ENCODE measurements at places on chromosomes 2 and 18.

DNA sequence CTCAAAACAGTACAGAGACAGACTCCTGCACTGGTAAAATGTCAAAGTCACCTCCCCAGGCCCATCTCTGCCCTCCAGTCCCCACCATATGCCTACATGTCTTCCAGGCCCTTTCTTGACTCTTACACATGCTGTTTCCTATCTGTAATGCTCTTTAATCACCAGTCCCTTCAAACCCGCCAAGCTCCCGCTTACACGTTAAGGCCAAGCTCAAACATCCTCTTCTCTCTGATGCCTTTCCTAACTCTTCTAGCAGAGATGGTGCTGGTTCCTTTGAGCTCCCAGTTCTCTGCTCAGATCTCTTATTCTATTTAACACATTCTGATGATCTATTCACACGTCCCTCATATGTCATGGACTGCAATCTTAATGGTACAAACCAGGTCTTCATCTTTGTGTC is 5.0 kb downstream of the EVA1A start:
- no peak for DNase-seq

DNA sequence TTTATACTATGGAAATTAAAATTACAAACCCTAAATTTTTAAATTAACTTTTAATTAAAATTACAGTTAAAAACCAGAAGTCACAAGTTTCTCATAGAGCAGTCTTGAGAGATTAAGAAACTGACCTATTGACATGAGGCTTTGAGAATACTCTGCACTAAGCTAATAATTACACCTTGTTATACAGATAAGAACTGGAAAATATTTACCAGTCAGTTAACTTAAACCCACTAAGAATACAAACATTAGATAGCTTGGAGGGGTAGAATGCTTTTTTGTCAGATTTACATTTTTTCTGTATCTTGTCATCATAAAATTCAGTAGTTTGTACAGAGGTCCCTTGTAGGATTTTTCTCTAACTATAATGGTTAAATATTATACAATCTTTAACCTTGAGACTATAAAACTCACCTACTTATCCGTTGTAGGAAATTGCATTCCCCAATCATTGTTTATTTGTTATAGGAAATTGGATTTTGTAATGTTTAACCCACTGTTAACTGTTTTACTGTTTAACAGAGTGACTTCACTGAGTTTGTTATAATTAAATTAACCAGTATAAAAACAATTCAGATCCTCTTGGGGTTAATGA is 219.7 kb upstream of the PKDCC start:
- no peak for DNase-seq

DNA sequence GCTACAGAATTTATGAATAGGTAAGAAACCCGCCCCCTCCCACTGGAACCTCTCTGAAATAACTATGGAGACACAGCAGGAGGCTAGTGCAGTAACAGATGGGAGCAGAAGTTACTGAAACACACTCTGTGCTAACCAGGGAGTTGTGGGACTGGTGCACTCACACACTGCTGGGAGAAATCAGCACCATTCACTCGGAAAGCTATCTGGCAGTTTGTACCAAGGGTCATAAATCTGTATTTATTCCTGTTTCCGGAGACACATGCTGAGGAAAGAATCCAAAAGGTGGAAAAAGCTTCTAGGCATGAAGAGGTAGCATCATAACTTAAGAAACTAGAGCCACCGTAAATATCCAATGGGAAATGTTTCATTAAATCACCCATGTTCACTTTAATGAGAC is 39.9 kb downstream of the TGFA start:
- DNase-seq = no peak

DNA sequence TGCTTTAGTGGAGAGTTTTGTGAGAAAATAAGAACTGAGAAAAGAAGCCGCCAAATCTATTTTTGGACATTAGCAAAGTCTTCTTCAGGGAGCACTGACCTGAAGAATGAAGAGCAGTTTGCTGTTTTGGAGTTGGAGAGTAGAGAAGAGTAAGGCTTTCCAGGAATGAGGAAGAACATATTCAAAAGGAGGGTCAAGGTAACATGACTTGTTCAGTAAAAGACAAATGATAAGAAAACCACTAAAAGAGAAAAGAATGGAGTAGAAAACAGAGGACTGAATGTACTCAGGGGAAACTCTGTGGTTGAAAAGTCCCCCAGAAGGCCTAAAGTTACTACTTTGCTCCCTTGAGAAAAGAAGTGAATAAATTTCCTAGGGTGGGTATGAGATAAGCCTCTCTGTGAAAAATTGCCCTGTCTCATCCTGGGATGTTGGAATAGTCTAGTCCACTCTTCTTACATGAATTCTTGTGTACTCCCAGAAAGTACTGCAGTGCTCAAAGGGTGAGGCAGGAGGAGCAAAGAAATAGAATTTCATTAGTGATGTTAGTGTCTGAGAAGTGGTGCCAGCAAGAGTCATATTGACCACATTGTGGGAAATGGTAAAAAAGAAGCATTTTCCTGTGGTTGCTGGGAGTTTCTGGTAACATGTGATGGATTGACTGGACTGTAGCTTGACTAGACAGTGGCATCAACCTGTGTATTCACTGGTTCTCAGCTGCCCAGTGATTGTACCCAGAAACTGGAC is 27.8 kb downstream of the MBD5 start:
- no peak for DNase-seq

GRCh38 chr18:73621091-73621490 is 526.5 kb downstream of the FBXO15 start:
- no peak for DNase-seq

GRCh38 chr2:71567625-71568024 is 114.3 kb downstream of the DYSF start:
- DNase-seq = no peak

DNA sequence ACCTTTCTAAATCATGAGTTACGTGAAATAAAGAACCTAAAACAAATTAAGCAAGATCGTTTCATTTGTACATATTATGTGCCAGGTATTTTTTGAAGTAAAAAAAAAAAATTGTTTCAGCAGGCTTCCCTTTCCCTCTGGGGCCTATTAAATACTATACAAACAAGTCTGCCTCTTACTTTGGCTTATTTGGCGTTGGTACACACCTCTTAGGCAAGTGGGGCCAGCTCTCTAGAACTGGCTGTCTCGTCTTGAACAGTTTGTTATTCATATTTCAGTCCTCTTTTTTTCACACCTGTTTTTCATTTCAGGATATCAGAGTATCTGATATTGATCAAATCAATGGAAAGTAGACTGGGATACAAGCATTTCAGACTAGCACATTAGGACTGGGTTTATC is 27.4 kb upstream of the PPP3R1 start:
- no peak for DNase-seq

DNA sequence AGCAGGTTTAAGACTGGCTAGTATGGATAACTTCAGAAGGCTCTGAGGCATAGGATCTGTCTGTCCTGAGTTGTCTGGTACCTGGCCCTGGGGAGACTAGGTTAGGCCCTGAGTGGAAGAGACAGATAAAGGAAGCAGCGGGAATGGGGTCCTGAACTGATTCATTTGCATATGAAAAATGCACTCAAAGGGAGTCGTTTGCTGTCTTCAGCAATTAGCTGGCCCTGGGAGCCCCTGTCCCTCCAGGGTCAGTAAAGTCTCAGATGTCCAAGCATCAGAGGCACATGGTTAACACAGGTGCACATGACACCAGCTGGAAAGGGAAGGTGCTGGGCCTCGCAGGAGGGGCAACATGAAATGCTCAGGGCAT is 172.4 kb downstream of the ACOXL start:
- DNase-seq = no peak

DNA sequence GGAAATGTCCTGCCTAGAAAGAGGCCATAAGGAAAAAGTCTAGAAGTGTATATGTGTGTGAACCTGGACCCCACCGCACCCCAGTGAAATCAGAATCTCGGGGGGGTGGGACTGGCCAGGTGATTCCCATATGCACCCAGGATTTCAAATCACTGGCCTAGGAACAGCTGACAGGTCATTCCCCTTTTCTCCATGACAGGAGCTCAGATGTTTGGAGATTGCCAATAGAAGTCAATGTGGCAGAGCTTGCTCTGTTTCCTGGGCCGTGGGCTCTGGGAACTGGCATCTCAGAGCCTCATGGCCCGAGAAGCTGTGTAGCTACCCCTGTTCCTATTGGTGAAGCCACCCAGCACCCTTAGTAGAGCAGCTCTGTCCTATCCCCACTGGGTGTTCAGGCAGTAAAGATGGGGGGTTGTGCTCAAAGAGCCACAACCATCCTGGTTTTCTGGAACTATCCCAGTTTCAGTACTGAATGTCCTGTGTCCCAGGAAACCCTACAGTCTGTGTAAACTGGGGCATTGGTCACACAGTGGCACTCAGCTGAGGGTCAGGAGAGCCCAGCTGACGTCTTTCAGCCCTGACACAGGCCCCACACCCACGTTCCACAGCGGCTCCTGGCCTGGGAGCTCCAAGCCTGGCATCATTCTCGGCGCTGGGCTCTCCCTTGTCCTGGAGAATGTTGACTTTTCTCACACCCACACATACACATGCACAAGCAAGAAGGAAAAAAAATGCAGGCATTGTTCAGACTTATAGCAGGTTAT is 18.9 kb downstream of the GNLY start:
- no peak for DNase-seq

GRCh38 chr2:28447943-28448792 is 47.7 kb upstream of the PLB1 start:
- DNase-seq = no peak

GRCh38 chr2:216683846-216684245 is 11.5 kb downstream of the IGFBP5 start:
- no peak for DNase-seq

DNA sequence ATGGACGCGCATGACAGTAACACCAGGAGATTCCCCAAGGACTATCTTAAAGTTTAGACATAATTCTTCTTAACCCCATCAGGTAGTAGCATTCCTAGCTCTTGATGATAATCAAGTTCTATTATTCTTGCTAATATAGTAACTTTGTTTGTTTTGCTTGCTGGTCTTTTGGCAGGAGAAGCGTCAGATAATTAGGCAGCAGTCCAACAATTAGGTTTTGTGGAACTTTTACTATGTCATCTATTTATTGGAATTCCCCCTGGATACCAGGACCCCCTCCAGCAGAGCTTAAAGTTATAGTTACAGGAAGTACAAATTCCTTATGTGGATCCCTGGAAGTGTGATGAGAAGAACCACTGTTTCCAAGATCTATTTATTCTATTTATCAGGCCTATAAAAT is 1138.0 kb upstream of the FAM98A start:
- no peak for DNase-seq

DNA sequence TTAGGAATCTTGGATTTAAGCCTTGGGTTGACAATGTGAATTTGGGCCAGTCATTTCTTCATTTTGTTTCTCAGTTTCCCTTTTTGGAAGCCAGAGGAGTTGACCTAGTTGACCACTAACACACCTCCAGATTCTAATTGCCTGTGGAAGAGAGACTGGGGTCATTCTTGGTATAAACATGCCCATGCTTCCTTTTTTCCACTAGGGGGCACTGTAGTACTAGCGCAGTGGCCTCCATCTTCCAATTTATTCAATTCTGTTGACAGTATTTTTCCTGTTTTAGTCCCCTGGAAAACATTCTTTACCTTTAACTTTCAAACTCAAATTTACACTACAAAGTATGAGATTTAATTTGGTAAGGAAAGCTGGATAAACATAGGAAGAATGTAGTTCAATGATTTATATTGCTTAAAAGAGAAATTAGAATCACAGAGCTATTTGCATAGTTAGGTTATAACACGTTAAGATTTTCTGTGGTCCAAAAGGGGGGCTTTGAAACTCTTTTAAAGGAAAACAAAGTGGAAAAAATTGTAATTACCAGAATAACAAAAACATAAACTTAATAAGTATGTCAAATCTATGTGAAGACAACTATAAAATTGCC is 57.5 kb upstream of the AGPS start:
- DNase-seq = no peak

- DNase-seq = no peak
These were observed 46.9 kb downstream of the FBLN7 start for GRCh38 chr2:112185131-112185530.

DNA sequence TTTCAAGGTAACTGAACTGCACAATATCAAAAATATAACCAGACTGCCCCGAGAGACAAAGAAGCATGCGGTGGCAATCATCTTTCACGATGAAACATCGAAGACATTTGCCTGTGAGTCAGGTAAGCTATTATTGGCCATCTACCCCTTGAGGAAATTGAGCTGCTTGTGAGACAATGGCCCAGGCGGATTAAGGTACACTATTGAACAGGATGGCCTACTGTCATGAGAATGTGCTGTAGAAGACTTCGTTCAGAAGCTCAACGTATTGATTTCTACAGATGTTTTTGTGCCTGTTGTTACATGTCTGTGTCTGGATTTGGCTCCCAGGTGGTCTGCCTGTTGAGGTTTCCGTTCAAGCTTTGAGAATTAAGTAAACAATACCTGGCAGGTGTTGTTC is 198.7 kb downstream of the DOK6 start:
- no peak for DNase-seq

GRCh38 chr18:38752430-38752829 is 1186.8 kb upstream of the CELF4 start:
- DNase-seq = no peak

DNA sequence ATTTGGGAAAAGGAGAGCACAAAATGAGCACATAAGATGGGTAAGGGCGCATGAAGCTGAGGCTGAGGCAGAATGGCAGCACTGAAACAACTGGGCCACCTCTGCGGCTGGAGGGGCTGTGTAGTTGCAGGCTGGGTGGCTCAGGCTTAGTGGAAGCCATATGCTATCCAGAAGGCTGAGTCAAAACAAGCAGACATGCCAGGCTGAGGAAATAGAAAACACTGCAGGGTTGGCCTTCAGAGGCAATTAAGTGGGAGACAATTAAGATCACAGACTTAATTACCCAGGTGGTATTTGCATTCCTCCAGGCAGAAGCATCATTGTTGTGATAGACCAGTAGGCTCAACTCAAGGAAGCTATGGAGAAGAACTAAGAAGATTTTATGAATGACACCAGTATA is 11.4 kb upstream of the XPO1 start:
- DNase-seq = no peak

GRCh38 chr2:66899648-66900047 is 464.7 kb downstream of the MEIS1 start:
- DNase-seq = no peak

DNA sequence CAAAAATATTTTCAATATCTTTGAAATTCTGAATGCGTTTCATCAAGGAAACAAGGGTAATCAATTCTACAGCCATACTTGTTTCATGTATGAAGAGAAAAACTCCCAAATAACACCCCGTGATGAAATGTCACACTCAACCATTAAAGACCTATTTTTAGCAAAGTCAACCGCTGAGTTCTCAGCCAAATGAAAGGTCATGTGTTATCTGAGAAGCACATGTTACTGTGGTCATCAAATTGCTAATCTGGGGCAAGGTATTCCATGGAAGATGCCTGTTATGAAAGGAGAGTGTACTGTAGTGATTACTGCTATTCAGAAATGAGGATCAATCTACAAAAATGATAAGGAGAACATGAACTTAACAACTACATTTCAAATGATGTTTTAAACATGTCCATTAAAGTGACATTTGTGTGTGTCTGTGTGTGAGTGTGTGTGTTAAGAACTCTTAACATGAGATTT is 126.7 kb downstream of the BCL2 start:
- DNase-seq = no peak

Data from stimulated activated CD8-positive, alpha-beta memory T cell treated with anti-CD3 and anti-CD28 coated beads, Interleukin-2, amount 100 ng/mL, for 1 hour (primary cell).